Myocyte (in vitro differentiated cells): ENCODE measurements at places on chromosomes 12 and 14. TPM values are rescaled to one million over a fixed set of nuclear protein-coding genes. Genes with fewer than 3 reads are reported as not detected.
A peak's percentile ranks its signal among the peaks of the same experiment; 100 is the strongest.

GRCh38 chr12:109677279-109677691, 36.3 kb upstream of the FAM222A start:
- DNase-seq = no peak

GRCh38 chr14:99764222-99764706, 28.9 kb upstream of the EML1 start:
- no peak for DNase-seq

- DNase-seq = no peak
Observed at GRCh38 chr12:119375075-119375882, 40.8 kb downstream of the CCDC60 start.

- no peak for DNase-seq
Observed at GRCh38 chr14:43778937-43779639, 728.0 kb downstream of the FSCB start.

- DNase-seq = no peak
Observed at GRCh38 chr14:54446161-54446693, 5.1 kb upstream of the CNIH1 start.

- DNase-seq = peak; percentile 9
Observed at GRCh38 chr12:99453836-99454538, 193.6 kb upstream of the GARIN6 start.

GRCh38 chr12:132633398-132633797, 14.8 kb downstream of the P2RX2 start:
- DNase-seq = no peak

- DNase-seq = no peak
Observed at GRCh38 chr14:50528000-50528399, 4.4 kb downstream of the MAP4K5 start.

GRCh38 chr12:26119391-26119989, 5.3 kb downstream of the BHLHE41 start:
- DNase-seq = peak; percentile 72

GRCh38 chr12:2752676-2753371, 41.9 kb upstream of the FKBP4 start:
- peak; percentile 76 for DNase-seq

DNA sequence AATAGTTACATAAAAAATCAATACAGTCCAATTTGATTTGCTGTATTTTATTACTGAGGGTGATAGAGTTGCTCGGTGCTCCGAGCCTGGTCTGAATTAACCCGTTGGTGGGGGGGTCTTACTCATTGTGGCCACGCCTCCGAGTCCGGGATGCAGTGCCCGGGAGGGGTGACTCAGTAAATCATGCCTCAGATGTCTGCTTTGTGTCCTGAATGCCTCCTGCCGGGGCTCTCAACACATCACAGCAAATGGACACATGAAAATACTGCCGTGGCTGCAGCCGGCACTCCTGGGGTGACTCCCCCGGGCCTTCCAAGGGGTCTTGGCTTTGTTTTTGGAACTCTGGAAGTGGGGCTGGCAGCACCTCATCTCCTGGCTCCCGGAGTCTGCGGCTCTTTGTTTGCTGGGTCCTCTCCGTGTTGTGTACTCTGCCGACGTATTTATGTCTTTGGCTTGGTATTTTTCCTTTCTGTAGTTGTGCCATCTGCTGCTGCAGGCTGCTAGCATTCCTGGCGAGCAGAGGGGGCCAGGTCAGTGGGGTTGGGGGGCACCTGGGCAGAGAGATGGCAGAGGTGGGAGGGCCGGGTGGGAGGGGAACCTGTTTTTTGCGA, 129.0 kb downstream of the AACS start:
- DNase-seq = peak; percentile 18

DNA sequence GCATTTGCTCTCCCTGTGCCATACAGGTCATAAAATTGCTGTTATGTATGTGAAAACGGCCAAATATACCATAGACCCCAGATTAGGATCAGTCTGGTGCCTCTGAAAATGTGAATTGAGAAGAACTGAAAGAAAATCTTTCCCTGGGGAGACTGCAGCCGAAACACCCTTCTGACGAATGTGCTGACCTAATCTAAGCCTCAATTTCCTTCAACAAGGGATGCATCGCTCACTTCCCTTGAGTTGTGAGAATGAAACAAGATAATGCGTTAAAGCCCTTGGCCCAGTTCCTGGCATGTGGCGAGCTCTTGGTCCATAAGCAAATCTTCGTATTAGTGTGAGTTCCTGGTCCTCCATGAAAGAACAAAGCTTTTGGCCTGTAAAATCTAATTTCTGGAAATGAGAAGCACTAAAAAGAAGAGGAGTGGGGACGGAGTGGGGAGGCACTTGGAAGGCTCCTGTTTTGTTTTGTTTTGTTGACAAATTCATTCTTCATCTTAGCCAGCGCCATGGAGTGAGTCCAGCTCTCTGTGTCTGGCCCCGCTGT, 49.5 kb upstream of the RTRAF start:
- no peak for DNase-seq

- DNase-seq = no peak
Observed at GRCh38 chr12:27996761-27997160, 24.2 kb upstream of the PTHLH start.

- DNase-seq = no peak
Observed at GRCh38 chr12:24012528-24012927, 63.1 kb upstream of the SOX5 start.

GRCh38 chr14:24334431-24335291, at the start of gene ADCY4:
TSS of gene ADCY4 (minus strand) at chr14:24335071. CDS start at chr14:24334652, 419 bp downstream.
- no peak for DNase-seq

- no peak for DNase-seq
Observed at GRCh38 chr12:79008591-79008990, 144.0 kb downstream of the SYT1 start.

GRCh38 chr14:75449036-75449435, 21.2 kb downstream of the JDP2 start:
- no peak for DNase-seq

The CCDC175 gene
- not detected in 2 replicates for total RNA-seq

The CATSPERB gene
- not detected in 2 replicates for total RNA-seq

The OTUB2 gene
- total RNA-seq = 0.48 and 1.1 TPM in 2 replicates

The AICDA gene
- 0.43 TPM in 1 of 2 replicates, not detected in the other for total RNA-seq

The SERPINA9 gene
- total RNA-seq = not detected in 2 replicates

The FLRT2 gene
- total RNA-seq = 19.6 and 37.3 TPM in 2 replicates
